Dermis microvascular lymphatic vessel endothelial cell (primary cell): ENCODE measurements at places on chromosomes 3 and 15. TPM values are rescaled to one million over a fixed set of nuclear protein-coding genes. Genes with fewer than 3 reads are reported as not detected.

The SLC35A5 gene
- total RNA-seq: 25.7 and 33.5 TPM in 2 replicates

The ASB7 gene
- 11.6 and 15.7 TPM in 2 replicates for total RNA-seq

The CACNA1D gene
- not detected in 2 replicates for total RNA-seq

The FYCO1 gene
- 8.3 and 14.4 TPM in 2 replicates for total RNA-seq

The ETV5 gene
- total RNA-seq: 25.7 and 28.5 TPM in 2 replicates

The RASL12 gene
- not detected in 2 replicates for total RNA-seq

The SACM1L gene
- 27.3 and 31.5 TPM in 2 replicates for total RNA-seq

The NPAP1 gene
- total RNA-seq: not detected in 2 replicates

The ITPKA gene
- 0.25 and 0.90 TPM in 2 replicates for total RNA-seq

The CYP11A1 gene
- total RNA-seq: not detected in 2 replicates

The DNAH12 gene
- total RNA-seq: under 0.01 TPM in 2 replicates

The CAMP gene
- not detected in 2 replicates for total RNA-seq

The NANOGP8 gene
- not detected in 2 replicates for total RNA-seq

The GPD1L gene
- total RNA-seq: 13.4 and 13.9 TPM in 2 replicates

The ATP11B gene
- total RNA-seq: 92.8 and 113 TPM in 2 replicates

The UBE2E2 gene
- total RNA-seq: 28.1 and 31.5 TPM in 2 replicates

The FBXO45 gene
- total RNA-seq: 12.6 and 14.3 TPM in 2 replicates

The GOLGA8O gene
- total RNA-seq: under 0.01 and 0.13 TPM in 2 replicates

The TEX9 gene
- total RNA-seq: 0.25 and 0.26 TPM in 2 replicates

The THUMPD3 gene
- 18.6 and 19.0 TPM in 2 replicates for total RNA-seq

The NCEH1 gene
- 3.2 and 4.4 TPM in 2 replicates for total RNA-seq

The THAP10 gene
- 1.3 and 1.4 TPM in 2 replicates for total RNA-seq

The KLHL40 gene
- not detected in 2 replicates for total RNA-seq

The SEMA4B gene
- 5.6 and 11.3 TPM in 2 replicates for total RNA-seq

The PSTPIP1 gene
- total RNA-seq: 0.13 and 0.25 TPM in 2 replicates

The PLA2G4E gene
- total RNA-seq: not detected in 2 replicates

The MELTF gene
- total RNA-seq: 0.63 and 1.9 TPM in 2 replicates

The SPINT1 gene
- 0.90 and 1.1 TPM in 2 replicates for total RNA-seq

The KLHL6 gene
- total RNA-seq: 0.89 and 2.1 TPM in 2 replicates

The CHMP2B gene
- total RNA-seq: 13.7 and 14.1 TPM in 2 replicates

The P2RY14 gene
- not detected in 2 replicates for total RNA-seq

The CD86 gene
- not detected in 2 replicates for total RNA-seq

The TMEM212 gene
- total RNA-seq: not detected in 2 replicates

The XCR1 gene
- not detected in 2 replicates for total RNA-seq

The MEIS2 gene
- total RNA-seq: 6.3 and 15.0 TPM in 2 replicates

The CDHR4 gene
- not detected in 2 replicates for total RNA-seq

The TF gene
- total RNA-seq: 0.13 TPM in 2 replicates

The CACNA2D3 gene
- total RNA-seq: not detected in 2 replicates

The HACD3 gene
- 84.3 and 108 TPM in 2 replicates for total RNA-seq

The MYRIP gene
- total RNA-seq: 5.0 and 9.2 TPM in 2 replicates

The IL17RC gene
- 16.9 and 25.3 TPM in 2 replicates for total RNA-seq

The RAB6B gene
- total RNA-seq: 0.39 and 1.6 TPM in 2 replicates

The ADAM10 gene
- 147 and 194 TPM in 2 replicates for total RNA-seq

The CELSR3 gene
- total RNA-seq: 0.13 and 0.25 TPM in 2 replicates

The UBA3 gene
- total RNA-seq: 55.8 and 59.2 TPM in 2 replicates

The VPS18 gene
- 33.9 and 53.5 TPM in 2 replicates for total RNA-seq

The SCN11A gene
- total RNA-seq: under 0.01 and 0.13 TPM in 2 replicates

The CYP1A1 gene
- total RNA-seq: 21.6 and 39.8 TPM in 2 replicates

The SENP8 gene
- total RNA-seq: 1.0 and 1.4 TPM in 2 replicates
